ENCODE measurements at places on chromosomes 13 and 19.

DNA sequence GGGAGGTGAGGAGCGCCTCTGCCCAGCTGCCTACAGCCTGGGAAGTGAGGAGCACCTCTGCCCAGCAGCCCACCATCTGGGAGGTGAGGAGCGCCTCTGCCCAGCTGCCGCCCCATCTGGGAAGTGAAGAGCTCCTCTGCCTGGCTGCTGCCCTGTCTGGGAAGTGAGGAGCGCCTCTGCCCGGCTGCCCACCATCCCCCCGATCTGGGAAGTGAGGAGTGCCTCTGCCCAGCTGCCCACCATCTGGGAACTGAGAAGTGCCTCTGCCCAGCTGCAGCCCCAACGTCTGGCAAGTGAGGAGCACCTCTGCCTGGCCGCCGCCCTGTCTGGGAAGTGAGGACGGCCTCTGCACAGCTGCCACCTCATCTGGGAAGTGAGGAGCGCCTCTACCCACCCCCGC is 64.3 kb downstream of the ZNF708 start:
- no peak for DNase-seq

DNA sequence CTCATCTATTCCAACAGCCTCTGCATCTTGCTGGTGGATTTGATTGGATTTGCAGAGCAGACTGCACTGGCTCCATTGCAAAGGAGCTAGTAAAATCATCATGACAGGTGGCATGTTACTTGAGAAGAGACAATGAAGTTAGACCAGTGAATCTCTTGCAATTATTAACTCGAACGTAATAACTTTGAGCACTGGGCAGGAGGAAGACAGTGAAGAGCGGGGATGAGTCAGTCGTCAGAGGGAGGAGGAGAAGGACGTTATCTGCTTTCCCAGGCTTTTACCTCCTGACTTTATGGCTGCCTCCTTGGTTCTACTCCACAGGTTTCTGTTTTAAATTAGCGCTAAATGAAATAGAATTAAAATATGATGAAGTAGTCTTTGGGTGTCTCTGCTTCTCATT is 257.8 kb upstream of the IPO5 start:
- no peak for DNase-seq

DNA sequence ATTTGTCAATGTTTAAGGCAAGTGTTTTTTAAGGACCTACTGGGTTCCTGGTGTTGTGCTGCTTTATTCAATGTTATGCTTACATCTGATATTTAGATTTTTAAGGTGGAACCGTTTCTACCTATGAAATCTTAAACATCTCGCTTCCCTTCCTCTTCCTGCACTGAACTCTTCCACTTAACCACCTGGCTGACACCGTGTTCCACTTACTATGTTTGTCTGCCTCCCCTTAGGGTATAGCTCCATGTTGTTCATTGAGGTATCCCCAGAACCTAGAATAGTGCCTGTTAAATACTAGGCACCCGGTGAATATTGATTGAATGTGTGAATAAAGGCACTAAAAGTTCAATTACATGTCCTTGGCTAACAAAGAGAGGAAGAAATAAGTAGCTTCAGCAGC is 104.9 kb downstream of the RNF17 start:
- no peak for DNase-seq

- no peak for DNase-seq
These were observed 622 bp upstream of the RBM42 start for GRCh38 chr19:35628264-35628564.

GRCh38 chr13:79675931-79676660 is 195.1 kb downstream of the NDFIP2 start:
- DNase-seq, result no peak

DNA sequence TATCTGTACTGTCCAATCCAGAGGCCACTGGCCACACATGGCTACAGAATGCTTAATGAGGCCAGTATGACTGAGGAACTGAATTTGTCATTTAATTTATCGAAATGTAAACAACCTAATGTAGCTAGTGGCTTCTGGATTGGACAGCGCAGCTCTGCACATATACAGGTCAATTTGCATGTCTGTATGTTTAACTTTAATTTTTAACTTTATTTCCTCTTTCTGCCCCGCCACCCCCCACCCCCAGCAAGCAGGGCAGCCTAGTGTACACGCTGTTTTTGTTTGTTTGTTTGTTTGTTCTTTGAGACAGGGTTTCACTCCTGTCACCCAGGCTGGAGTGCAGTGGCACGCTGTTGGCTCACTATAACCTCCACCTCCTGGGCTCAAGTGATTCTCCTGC is 15.5 kb downstream of the ZSWIM9 start:
- no peak for DNase-seq

GRCh38 chr13:103004661-103005345 is 61.4 kb downstream of the SLC10A2 start:
- DNase-seq, result no peak

DNA sequence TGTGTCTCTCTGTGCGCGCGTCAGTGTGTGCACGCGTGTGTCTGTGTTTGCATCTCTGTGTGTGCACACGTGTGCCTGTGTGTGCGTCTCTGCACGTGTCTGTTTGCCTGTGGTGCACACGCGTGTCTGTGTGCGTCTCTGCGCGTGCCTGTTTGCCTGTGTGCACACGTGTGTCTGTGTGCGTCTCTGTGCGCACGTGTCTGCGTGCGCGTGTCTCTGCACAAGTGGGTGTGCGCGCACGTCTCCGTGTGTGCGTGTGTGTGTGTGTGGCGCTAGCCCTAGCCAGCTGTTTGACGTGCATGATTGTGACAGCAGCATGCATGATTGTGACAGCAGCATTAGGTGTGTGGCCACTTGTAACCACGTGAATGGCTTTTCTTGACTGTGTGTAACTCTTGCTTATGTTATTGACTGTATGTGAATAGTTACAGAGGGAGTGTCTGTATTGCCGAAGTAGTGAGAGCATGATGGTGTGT is 31.1 kb downstream of the ZNF146 start:
- DNase-seq, result no peak

DNA sequence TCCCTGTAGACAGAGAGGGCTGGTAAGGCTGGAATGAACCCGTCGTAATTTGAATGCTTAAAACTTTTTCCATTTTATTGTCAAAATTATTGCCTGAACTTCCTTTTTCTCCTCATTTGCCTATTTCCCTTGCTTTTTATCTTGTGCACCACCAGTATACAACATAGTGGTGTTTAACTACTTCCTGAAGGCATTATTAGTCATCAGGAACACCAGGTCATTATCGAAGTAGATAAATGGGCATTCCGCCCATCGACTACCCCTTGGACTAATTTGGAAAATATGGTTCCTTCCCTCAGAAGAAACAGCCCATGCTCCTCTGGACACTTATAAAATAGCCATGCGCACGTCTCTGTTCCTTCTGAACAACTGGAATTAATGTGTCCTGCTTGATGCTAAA is 232.1 kb downstream of the TM9SF2 start:
- DNase-seq, result no peak

DNA sequence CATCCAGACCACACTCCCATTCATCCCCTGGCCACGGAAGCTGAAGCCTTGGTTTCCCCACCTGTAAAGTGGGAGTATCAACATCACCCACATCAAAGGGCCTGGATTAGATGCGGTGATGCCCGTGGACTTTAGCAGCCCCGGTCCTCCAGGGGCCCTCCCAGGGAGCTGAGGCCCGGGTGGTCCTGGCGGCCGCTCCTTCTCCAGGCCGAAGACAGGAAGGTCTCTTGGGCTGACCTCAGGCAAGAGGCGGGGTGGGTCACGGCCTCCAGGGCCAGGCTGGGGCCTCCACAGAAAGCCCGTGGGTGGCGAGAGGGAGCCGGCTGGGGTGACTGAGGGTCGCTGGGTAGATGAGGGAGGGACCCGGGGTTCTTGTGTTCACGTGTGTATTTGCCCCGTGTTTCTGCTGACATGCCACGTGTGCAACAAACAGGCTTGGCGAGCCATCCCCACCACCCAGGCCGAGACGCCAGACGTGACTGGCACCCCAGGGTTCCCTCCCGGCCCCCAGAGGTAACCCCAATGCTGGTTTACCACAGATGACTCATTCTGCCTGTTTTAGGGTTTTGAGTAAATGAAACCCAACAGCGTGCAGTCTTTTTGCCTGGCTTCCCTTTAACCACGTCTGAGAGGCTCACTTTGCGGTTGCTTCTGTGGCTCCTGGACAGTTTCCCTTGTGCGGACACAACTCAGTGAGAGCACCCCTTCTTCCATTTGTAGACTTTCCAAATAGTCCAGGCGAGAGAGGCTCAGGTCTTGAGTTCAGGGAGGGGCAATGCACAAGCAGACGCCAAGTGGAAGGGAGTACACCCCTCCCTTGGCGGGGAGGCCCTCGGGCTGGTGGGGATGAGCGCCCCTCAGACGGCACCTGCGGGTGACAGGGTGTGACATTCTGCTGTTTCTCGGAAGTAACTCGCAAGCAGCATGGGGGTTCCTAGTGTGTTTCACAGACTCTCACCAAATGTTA is 42.9 kb downstream of the C13orf46 start:
- DNase-seq, result no peak

- DNase-seq, result no peak
These were observed 39.7 kb downstream of the PEPD start for GRCh38 chr19:33481863-33482262.

DNA sequence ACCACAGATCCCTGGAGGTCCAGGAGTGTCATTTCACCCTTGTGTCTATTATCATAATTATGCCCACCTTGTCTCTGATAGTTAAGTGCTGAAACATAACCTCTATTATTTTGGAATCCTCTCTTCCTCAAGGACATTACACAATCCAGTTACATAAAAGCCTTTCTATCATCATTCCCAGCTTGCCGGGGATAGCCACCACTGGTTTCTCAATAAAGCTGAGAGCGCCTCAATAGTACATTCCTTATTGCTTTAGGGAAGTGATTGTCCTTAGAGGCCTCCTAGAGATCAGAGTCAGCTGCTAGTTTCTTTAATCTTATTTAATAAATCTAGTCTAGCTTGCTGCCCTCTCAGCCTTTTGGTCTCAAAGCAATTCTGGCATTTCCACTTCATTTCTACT is 490.0 kb upstream of the ATXN8OS start:
- no peak for DNase-seq

GRCh38 chr19:19429361-19429760 is 23.9 kb downstream of the GATAD2A start:
- DNase-seq, result no peak

- DNase-seq, result no peak
These were observed 969 bp upstream of the CEACAM5 start for GRCh38 chr19:41707502-41707812.

DNA sequence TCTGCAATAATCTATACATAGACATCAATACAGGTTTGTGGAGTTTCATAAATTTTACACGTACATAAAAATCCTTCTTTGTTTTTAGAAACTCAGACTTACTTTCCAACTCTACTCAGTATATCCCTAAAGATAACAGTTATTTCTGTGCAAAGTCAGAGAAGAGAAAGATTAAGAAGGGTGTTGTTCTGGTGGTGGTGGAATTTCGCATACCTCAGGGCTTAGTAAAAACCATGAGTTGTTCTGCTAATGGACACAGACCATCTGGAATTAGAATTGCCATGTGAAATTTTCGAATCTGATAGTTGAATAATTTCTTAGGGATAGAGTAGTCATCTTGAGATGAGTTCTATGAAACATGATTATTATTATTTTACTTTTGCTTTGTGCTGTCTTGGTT is 102.7 kb downstream of the ZAR1L start:
- DNase-seq, result no peak

- DNase-seq, result no peak
These were observed 1.7 kb downstream of the SAMD1 start for GRCh38 chr19:14088634-14089411.

GRCh38 chr19:18519962-18520847 is 1.7 kb downstream of the ELL start:
- peak; percentile 79 for DNase-seq

GRCh38 chr13:23789576-23790346 is 99.4 kb downstream of the MIPEP start:
- no peak for DNase-seq
